ENCODE measurements at places on chromosomes 4 and X. TPM values are rescaled to one million over a fixed set of nuclear protein-coding genes. Genes with fewer than 3 reads are reported as not detected.

Gene GAGE12J
- total RNA-seq: not detected

Gene YY2
- 2.9 TPM for total RNA-seq

Gene JADE3
- 12.4 TPM for total RNA-seq

Gene SERTM2
- not detected for total RNA-seq

Gene ZMYM3
- 13.6 TPM for total RNA-seq

Gene STBD1
- 10.1 TPM for total RNA-seq

Gene MID2
- 8.7 TPM for total RNA-seq

Gene OPN1LW
- not detected for total RNA-seq

Gene SMIM10
- 0.15 TPM for total RNA-seq

Gene NALF2
- total RNA-seq: 6.0 TPM

Gene ARAP2
- total RNA-seq: 0.35 TPM

Gene HPGD
- 73.3 TPM for total RNA-seq

Gene UFSP2
- total RNA-seq: 16.5 TPM

Gene MAGEA8
- not detected for total RNA-seq

Gene KCNIP4
- not detected for total RNA-seq

Gene SHOX
- not detected for total RNA-seq

Gene LIMCH1
- 39.7 TPM for total RNA-seq

Gene SMARCAD1
- 12.3 TPM for total RNA-seq

Gene PLRG1
- total RNA-seq: 56.1 TPM

Gene GPR34
- total RNA-seq: 0.14 TPM

Gene ARMCX1
- total RNA-seq: 0.33 TPM

Gene SYNPO2
- 1.3 TPM for total RNA-seq

Gene CMC4
- 16.7 TPM for total RNA-seq

Gene CCKAR
- total RNA-seq: not detected

Gene RBM41
- total RNA-seq: 13.0 TPM

Data from A549 treated with GW870086 at 1 μM for 4 hours (cell line).